Cerebellum (tissue), 4 donors: ENCODE measurements at places on chromosomes 3 and 15.

GRCh38 chr3:185365291-185366073 lies 2.5 kb downstream of the MAP3K13 start:
- no peak for DNase-seq

GRCh38 chr15:68770216-68770615 lies 50.5 kb downstream of the ANP32A start:
- no peak for DNase-seq

- DNase-seq: peak; percentile 65
Measured at GRCh38 chr3:136250903-136251460, 842 bp downstream of the PCCB start.

DNA sequence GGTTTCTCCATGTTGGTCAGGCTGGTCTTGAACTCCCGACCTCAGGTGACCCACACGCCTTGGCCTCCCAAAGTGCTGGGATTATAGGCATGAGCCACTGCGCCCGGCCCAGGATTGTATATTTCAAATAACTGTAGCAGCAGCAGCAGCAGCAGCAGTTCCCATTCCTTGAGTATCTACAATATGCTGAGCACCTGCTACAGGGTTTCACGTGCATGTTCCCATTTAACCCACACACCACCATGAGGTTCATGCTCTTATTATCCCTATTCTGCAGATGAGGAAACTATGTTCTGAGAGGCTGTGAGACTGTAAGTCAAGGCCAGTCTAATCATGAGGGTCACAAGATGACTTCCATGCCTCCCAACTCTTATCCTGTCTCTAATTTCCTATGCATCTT lies 30.9 kb upstream of the FOXP1 start:
- DNase-seq: no peak

DNA sequence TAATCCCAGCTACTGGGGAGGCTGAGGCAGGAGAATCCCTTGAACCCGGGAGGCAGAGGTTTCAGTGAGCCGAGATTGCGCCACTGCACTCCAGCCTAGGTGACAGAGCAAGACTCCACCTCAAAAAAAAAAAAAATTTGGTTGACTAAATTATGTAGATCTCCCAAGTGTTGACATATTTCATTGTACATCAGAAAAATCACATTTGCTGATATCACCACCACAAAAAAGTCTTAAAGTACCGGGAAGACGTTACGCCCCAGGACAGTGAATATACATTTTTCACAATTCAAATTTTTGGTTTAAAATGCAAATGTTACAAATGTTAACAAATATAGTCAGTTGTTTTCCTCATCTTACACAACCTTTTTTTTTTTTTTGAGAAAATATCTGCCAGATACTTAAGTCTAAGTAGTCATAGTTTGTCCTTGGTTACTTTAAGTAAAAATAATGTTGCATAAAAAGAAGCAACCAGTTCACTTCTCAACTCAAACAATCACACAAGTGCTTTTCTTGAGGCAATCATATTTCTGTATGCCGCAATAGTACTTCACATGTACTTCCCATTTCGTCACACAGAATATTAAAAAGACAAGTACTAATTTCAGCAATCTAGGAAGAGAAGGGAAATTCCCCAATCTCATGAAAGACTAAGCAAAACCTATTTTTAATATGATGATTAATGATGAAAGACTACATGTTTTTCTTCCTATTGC lies 41.0 kb upstream of the TCF12 start:
- DNase-seq: no peak

- no peak for DNase-seq
Measured at GRCh38 chr3:127354761-127355160, 66.9 kb upstream of the PRR20G start.

DNA sequence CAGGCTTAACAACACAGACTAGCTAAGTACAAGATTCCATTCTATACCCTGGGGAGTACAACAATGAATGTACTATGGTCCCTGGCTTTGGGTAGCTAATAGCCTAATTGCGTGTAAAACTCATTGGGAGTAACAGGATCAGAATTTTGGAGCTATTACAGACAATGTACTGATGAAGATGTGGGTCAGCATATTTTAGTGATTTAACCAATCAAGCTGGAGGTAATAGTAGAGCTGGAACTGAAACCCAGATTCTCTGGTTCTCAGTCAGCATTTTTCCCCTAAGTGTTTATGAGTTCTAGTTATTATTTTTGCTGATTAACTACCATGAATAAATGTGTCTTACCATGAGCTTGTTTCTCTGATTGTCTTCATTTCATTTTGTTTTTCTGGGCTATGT lies 578.7 kb downstream of the NLGN1 start:
- no peak for DNase-seq

DNA sequence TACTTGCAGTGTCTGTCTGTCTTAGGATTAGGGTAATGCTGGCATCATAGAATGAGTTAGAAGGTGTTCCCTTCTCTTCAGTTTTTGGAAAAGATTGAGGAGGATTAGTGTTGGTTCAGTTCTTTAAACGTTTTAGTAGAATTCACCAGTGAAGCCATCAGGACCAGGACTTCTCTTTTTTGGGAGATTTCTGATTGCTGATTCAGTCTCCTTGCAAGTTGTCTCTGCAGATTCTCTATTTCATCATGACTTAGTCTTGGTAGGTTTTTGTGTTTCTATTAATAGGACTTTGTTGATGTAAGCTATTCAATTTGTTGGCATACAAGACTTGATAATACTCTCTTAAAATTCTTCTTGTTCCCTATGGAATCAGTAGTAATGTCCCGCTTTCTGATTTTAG lies 48.9 kb downstream of the STT3B start:
- no peak for DNase-seq

- DNase-seq: no peak
Measured at GRCh38 chr3:39990532-39990931, 181.1 kb downstream of the MYRIP start.

- no peak for DNase-seq
Measured at GRCh38 chr15:80788536-80788935, 9.4 kb downstream of the CEMIP start.

DNA sequence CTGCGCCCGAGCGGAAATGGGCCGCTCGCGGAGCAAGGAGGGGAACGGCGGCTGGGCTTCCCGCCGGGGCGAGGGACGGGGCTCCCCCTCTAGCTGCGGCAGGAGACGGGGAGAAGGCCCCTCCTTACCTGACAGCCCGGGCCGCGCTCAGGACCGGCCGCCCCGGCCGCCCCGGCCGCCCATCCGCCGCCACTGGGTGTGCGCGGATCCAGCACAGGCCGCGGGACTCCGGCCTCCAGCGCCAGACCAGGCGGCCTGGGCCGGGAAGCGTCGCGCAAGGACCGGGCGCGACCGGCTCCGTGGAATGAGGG lies 296 bp downstream of the TPRA1 start:
- no peak for DNase-seq

DNA sequence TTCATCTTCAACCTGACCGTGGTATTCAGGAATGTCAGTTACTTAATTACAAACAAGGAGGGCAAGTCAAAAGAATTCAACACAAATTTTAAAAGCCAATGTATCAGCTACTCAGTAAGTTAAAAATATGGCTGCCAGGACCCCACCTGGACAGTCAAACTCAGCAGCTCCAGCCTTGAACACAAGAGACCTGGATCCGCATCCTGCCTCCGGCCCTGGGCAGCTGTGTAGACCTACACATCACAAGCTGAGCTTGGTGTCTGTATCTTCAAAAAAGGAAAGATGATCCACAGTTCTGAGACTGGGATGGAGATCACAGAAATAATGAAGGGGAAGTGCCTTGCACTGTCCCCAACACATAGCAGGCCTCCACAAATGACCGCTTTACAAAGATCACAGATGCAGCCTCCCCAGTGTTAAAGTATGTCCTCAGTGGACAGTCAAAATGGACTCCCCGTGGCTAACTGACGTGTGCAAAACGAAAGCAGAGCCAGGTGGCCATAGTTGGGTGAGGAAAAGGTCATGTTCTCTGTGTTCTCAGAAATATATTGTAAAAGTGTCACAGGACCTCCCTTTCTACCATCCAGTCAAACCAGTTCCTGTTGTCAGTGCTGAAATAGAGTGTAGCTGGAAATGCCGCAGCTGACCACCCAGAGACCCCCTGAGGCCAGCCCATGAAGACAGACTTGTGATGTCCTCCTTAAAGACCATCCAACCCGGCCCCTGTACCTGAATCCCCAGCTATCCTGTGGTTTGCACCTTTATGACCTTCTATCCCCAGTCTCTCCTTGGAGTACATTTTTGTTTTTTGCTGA lies 168.5 kb upstream of the NSMCE3 start:
- DNase-seq: no peak

DNA sequence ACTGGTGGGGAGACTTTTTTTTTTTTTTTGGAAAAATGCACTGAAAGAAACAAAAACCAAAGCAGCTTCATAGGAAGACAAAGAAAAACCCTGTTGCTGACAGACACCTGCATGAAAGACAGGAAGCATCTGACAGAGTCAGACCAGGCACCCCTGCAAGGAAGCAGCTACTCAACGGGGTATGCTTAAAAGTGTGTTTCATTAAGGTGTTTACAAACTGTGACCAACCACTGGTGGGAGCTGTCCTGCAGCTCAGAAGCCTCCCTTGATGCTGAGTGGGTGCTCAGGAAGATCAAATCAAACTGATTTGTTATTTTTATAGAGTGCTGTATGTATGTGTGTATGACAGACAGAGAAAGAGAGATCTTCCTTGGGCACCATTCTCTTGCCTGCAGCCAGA lies 34.7 kb upstream of the AGBL1 start:
- no peak for DNase-seq

- no peak for DNase-seq
Measured at GRCh38 chr3:153045150-153045549, 116.9 kb upstream of the RAP2B start.

DNA sequence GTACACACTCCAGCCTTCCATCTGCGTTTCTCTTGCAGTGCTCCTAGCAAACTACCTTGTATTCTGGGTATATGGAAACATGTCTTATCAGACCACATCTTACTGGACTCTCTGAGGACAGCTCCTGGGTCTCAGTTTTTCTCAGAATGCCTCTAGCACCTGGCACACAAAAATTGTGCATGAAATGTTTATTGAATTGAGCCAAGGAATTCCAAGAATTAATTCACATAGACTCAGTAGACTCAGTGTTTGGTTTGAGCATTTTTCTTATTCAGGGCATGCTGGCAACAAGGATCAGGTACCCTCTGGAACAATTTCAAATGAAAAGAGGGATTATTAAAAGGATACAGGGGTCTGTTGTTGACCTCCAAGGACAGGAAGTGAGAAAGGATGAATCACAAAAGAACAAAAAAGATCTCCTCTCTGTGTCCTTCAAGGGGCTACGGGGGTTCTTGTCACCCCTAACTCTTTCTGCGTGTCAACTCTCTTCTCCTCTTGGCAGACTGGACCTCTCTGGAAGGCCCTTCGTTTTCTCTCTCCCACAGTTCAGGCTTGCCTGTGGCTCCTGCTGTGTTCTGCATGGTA lies 270.0 kb upstream of the HES1 start:
- no peak for DNase-seq

GRCh38 chr3:163632722-163633121 lies 1445.6 kb downstream of the SI start:
- DNase-seq: no peak

DNA sequence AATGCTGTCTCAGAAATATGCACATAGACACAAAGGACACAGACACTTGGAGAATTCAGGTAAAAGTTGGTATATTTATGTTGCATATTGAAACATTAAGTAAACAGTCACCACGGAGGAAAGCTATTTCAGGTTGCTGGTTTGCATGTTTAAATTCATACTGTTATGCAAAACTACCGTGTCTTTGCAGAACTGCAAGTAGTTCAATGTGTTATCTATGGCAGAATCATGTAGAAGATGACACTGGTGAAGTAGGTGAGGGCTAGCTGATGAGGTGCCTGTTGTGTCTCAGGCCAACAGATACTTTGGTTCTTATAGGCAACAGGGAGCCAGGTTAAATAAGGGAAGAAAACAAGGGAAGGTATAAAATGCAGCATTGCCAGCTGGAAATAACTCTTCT lies 511.3 kb downstream of the DIPK2A start:
- no peak for DNase-seq

- peak; percentile 86 for DNase-seq
Measured at GRCh38 chr15:57591822-57592367, at the start of gene MYZAP. TSS of gene MYZAP (plus strand) at chr15:57591904. CDS start at chr15:57592035, 131 bp downstream.

DNA sequence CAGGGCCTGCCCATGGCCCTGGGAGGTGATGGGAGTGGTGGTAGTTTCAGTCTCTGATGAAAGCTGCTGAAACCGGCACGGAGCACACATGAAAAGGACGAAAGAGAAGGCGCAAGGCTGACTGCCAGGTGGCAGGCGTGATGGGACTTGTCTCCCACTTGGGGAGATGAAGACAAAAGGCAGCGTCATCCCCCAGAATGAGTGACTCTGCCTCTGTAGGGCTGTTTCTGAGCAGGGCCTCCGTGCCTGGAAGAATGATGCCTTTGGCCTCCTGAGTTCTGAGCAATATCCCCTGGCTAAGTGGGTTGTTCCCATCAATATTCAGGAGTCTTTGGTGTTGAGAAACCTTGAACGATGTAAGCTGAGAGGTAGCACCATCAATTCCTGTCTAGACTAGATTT lies 237.8 kb downstream of the OPA1 start:
- no peak for DNase-seq

GRCh38 chr15:85745023-85745422 lies 49.7 kb downstream of the KLHL25 start:
- DNase-seq: no peak

GRCh38 chr15:70569091-70569713 lies 194.2 kb downstream of the UACA start:
- peak; percentile 7 for DNase-seq

DNA sequence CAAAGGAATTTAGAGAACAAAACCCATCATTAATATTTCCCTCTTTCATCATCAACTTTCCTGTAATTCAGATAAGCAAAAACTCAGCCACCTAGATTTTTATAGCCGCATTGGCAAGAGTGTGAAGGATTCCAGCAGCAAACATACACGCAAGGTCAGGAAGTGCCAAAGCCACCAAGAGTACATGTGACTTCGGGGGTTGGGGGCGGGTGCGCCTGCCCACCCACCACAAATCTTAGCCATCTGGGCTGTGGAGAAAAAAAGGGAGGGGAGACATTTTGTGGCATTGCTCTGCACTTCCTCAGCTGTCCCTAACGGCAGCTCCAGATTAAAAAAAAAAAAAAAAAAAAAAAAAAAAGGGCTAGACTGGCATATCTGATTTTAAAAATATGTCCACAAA lies 148.4 kb downstream of the TNIK start:
- no peak for DNase-seq

- no peak for DNase-seq
Measured at GRCh38 chr15:58221591-58222241, 83.5 kb downstream of the AQP9 start.
